ENCODE measurements at places on chromosomes 7 and 10.

GRCh38 chr7:66679633-66680244 is 51.1 kb downstream of the KCTD7 start:
- DNase-seq = no peak

- no peak for DNase-seq
These were observed 68.0 kb downstream of the PIP4K2A start for GRCh38 chr10:22646388-22646853.

DNA sequence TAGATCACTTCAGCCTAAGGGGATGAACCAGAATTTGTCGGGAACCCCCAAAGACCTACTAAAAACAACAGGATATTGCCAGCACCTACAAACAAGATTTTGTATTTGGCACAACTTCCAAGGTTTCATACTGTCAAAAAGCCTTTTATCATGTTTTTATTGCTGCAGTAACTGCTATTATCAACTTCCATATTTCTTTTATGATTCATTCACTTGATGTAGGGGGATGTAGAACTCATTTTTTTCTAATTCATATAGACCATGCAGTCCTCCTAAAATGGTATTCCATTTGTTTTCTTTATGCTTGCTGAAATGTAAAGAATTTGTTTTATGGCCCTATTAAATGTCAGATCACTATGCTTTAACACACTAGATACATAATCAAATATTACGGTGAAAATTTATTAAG is 30.0 kb upstream of the WNT16 start:
- DNase-seq = no peak

- no peak for DNase-seq
These were observed 54.9 kb downstream of the TFPI2 start for GRCh38 chr7:93835702-93836101.

- DNase-seq = no peak
These were observed 629.7 kb upstream of the FZD8 start for GRCh38 chr10:36271627-36272340.

- no peak for DNase-seq
These were observed 256.8 kb upstream of the FZD8 start for GRCh38 chr10:35898716-35899440.

Measured in aorta (tissue), 5 donors.